ENCODE measurements at places on chromosomes 6 and 20.

DNA sequence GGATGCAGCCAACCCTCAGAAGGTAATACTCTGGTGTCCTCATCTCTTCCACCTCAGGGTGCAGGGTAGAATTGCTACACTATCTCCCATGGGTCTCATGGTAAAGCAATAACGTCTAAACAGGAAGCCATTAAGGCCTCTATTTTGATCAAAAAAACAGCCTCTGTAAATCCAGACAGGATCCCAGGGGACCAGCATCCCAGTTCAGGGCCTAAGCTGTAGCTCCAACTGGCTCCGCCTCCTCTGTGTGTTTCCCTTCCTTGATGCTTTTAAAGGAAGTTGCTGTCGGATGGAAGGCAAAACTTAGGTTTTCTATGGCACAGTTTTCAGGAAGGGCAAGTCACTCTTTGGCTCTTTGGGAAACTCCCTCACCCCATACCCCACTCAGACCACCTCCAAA, 222.0 kb downstream of the MAFB start:
- peaks cover 4% of the 10 kb centered on the region for H3K36me3 ChIP-seq
- H3K4me1 ChIP-seq: peaks cover 21% of the 10 kb centered on the region
- no peaks in the 10 kb centered on the region for H3K27me3 ChIP-seq
- no peak overlapping the region for H3K4me3 ChIP-seq

DNA sequence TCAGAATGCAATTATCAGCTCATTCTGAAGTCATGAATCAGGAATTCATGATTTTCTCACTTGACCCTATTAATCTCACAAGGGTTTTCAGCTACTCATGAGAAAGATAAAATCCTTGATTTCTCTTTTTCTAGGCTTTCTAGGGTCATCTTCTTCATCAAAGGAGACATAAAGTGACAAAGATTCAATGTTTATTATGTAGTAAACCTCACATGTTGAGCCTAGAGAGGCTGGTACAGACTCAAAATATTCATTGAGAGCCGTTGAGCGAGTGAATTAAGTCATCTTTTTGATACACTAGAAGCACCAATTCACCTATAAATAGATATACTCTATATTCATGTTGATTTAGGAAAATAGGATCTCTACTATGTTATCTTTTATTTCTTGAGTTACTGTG, 104.8 kb upstream of the TRAF3IP2 start:
- H3K27me3 ChIP-seq: no peaks in the 10 kb centered on the region
- no peak for DNase-seq
- peaks cover 23% of the 10 kb centered on the region for H3K36me3 ChIP-seq
- H3K4me3 ChIP-seq: no peak overlapping the region
- peaks cover 36% of the 10 kb centered on the region for H3K4me1 ChIP-seq

DNA sequence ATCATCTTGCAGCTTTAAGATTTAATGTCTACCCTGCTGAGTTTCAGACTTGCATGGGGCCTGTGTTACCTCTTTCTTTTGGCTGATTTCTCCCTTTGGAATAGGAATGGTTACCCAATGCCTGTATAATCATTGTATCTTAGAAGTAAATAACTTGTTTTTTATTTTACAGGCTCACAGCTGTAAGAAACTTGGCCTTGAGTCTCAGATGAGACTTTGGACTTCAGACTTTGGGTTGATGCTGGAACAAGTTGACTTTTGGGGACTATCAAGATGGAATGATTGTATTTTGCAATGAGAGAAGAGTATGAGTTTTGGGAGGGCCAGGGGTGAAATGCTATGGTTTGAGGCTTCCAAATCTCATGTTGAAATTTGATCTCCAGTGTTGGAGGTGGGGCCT, 34.9 kb upstream of the CAP2 start:
- peaks cover 3% of the 10 kb centered on the region for H3K36me3 ChIP-seq
- no peak overlapping the region for H3K27ac ChIP-seq
- H3K4me3 ChIP-seq: no peak overlapping the region

- no peaks in the 10 kb centered on the region for H3K27me3 ChIP-seq
- H3K36me3 ChIP-seq: no peaks in the 10 kb centered on the region
Observed at GRCh38 chr20:1907586-1907985, 12.4 kb downstream of the SIRPA start.

- no peaks in the 10 kb centered on the region for H3K27me3 ChIP-seq
- H3K36me3 ChIP-seq: no peaks in the 10 kb centered on the region
- no peak for DNase-seq
- peaks cover 5% of the 10 kb centered on the region for H3K4me1 ChIP-seq
Observed at GRCh38 chr6:112431803-112432202, 84.7 kb downstream of the RFPL4B start.

GRCh38 chr6:165852676-165853075, 189.6 kb upstream of the PDE10A start:
- peaks cover 5% of the 10 kb centered on the region for H3K4me1 ChIP-seq
- no peak overlapping the region for H3K4me3 ChIP-seq
- no peaks in the 10 kb centered on the region for H3K36me3 ChIP-seq
- peaks cover 70% of the 10 kb centered on the region for H3K27me3 ChIP-seq
- H3K27ac ChIP-seq: no peak overlapping the region

- H3K36me3 ChIP-seq: peaks cover 4% of the 10 kb centered on the region
- H3K4me3 ChIP-seq: no peak overlapping the region
- H3K27ac ChIP-seq: no peak overlapping the region
- DNase-seq: no peak
- H3K27me3 ChIP-seq: no peaks in the 10 kb centered on the region
Observed at GRCh38 chr6:118524686-118525085, 23.4 kb upstream of the PLN start.

- no peaks in the 10 kb centered on the region for H3K27me3 ChIP-seq
- no peaks in the 10 kb centered on the region for H3K36me3 ChIP-seq
- H3K4me1 ChIP-seq: no peaks in the 10 kb centered on the region
- no peak overlapping the region for H3K4me3 ChIP-seq
- DNase-seq: no peak
Observed at GRCh38 chr6:93954584-93954983, 535.2 kb upstream of the EPHA7 start.

GRCh38 chr6:136969930-136970329, 47.8 kb downstream of the SLC35D3 start:
- no peaks in the 10 kb centered on the region for H3K27me3 ChIP-seq
- H3K4me1 ChIP-seq: no peaks in the 10 kb centered on the region
- peak overlapping the region; percentile 71 for H3K27ac ChIP-seq
- H3K4me3 ChIP-seq: no peak overlapping the region
- no peak for DNase-seq

- no peaks in the 10 kb centered on the region for H3K36me3 ChIP-seq
- H3K27ac ChIP-seq: no peak overlapping the region
- H3K27me3 ChIP-seq: no peaks in the 10 kb centered on the region
- H3K4me3 ChIP-seq: no peak overlapping the region
- peaks cover 14% of the 10 kb centered on the region for H3K4me1 ChIP-seq
Observed at GRCh38 chr6:143647191-143647590, 30.6 kb upstream of the PHACTR2 start.

DNA sequence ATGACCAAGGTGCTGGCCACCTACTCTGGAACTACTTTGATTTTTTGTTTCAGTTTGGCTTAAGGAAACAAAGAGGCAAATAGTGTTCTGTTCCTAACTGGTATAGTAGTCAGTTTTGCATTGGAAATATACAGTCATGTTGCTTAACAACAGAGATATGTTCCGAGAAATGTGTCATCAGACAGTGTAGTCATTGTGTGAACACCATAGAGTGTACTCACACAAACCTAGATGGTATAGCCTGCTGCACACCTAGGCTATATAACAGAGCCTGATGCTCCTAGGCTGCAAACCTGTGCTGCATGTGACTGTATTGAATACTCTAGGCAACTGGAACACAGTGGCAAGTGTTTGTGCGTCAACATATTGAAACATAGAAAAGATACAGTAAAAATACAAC, 80.4 kb downstream of the ARID1B start:
- no peak overlapping the region for H3K27ac ChIP-seq
- H3K36me3 ChIP-seq: peaks cover 10% of the 10 kb centered on the region
- peaks cover 37% of the 10 kb centered on the region for H3K4me1 ChIP-seq
- H3K4me3 ChIP-seq: no peak overlapping the region

GRCh38 chr6:39573541-39573940, 151.7 kb downstream of the KIF6 start:
- no peaks in the 10 kb centered on the region for H3K36me3 ChIP-seq
- no peak overlapping the region for H3K4me3 ChIP-seq

GRCh38 chr6:144637541-144637940, 352.4 kb downstream of the UTRN start:
- no peak for DNase-seq
- H3K4me3 ChIP-seq: no peak overlapping the region

DNA sequence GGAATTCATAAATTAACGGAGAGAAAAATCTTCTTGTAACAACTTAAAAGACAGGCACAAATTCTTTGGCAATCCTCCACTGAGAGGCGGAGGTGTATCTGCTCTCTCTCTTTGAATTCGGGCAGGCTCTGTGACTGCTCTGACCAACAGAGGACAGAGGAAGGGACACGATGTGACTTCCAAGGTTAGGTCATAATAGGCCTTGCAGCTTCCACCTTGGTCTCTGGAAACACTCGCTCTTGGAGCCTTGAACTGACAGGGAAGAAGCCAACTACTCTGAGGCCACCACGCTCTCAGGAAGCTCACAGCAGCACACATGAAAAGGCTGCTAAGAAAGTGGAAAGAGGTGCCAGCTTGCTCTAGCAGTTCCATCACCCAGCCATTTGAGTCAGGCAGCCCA, 14.9 kb downstream of the TOMM34 start:
- peaks cover 30% of the 10 kb centered on the region for H3K36me3 ChIP-seq
- H3K27me3 ChIP-seq: no peaks in the 10 kb centered on the region
- no peak overlapping the region for H3K4me3 ChIP-seq
- no peaks in the 10 kb centered on the region for H3K4me1 ChIP-seq
- no peak for DNase-seq
- H3K27ac ChIP-seq: peak overlapping the region; percentile 12

DNA sequence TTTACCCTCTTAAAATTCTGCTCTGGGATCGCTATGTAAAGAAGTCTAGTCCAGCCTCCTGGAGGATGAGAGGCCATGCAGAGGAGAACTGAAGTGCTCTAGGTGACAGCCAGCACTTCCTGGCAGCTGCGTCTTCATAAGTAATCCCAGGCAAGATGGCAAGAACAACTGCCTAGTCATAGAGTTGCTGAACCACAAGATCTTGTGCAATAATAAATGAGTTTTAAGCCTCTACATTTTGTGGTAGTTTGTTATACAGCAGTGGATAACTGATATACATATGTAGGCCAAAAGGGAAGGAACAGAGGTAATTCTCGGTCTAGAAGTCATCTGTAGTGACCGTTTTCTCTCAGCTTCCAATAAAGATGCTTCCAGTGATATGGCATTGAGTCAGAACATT, 103.8 kb upstream of the FLRT3 start:
- no peak overlapping the region for H3K4me3 ChIP-seq
- no peak for DNase-seq
- H3K27me3 ChIP-seq: no peaks in the 10 kb centered on the region
- H3K36me3 ChIP-seq: no peaks in the 10 kb centered on the region
- no peaks in the 10 kb centered on the region for H3K4me1 ChIP-seq

GRCh38 chr6:122563364-122564052, 46.7 kb upstream of the PKIB start:
- H3K4me3 ChIP-seq: no peak overlapping the region
- H3K4me1 ChIP-seq: no peaks in the 10 kb centered on the region
- no peak overlapping the region for H3K27ac ChIP-seq
- DNase-seq: no peak

Data from type B pancreatic cell (in vitro differentiated cells).